ENCODE measurements at places on chromosomes 2 and 18. TPM values are rescaled to one million over a fixed set of nuclear protein-coding genes. Genes with fewer than 3 reads are reported as not detected.

- no peak for DNase-seq
Measured at GRCh38 chr18:78999939-79000338, 20.3 kb downstream of the SALL3 start.

RBFA gene
- total RNA-seq, result 22.9 TPM

DNA sequence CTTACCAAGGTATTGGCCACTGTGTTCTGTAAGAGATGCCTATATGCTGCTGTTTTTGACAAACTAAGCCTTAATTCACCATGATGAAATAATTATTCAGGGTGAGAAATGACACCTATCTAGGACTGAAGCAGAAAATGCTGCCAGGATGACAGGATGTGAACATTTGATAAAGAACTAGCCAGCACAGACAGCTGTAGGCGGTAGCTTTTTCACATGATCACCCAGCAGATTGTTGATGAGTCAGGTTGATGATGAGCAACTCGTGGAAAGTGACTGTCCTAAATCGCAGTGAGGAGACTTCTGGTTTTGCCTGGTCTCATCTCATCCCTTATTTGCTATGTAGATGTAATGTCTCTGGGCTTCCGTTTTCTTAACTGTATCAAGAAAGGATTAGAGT lies 144.1 kb downstream of the PRPF40A start:
- peak; percentile 48 for DNase-seq

DSG1 gene
- not detected for total RNA-seq

DNA sequence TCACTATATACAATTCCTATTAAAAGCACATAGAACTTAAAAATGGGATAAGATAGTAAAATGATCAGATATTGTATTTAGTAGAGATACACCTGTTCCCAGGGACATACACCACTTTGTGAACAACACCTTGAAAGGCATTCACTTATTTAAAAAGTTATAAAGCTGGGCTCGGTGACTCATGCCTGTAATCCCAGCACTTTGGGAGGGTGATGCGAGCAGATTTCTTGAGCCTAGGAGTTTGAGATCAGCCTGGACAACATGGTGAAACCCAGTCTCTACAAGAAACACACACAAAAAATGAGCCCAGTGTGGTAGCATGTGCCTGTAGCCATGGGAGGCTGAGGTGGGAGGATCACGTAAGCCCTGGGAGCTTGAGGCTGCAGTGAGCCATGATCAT lies 90.9 kb downstream of the RAPGEF4 start:
- DNase-seq, result no peak

DNA sequence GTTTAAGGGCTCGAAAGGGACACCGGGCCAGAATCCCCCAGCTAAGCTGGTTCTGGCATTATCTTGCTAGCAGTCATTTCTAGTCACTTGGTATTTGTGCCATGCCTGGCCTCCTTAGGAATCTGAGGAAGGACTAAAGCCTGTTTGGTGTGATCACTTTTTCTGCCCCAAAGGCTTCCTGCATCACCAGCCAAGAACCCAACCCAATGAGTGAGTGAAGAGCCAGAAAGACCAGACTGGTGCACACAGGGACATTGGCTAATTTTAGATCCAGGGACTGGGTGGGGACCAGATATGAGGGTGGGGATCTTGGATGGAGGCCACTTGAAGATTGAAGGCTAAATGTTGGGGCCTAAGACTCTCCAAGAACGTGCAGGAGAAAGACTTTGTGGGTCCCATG lies 411.9 kb upstream of the TNP1 start:
- DNase-seq, result no peak

- DNase-seq, result no peak
Measured at GRCh38 chr18:45290364-45290763, 324.9 kb upstream of the SLC14A2 start.

ACKR3 gene
- 0.17 TPM for total RNA-seq

SNORC gene
- total RNA-seq, result 0.83 TPM

- peak; percentile 41 for DNase-seq
Measured at GRCh38 chr2:163465440-163465839, 270.4 kb downstream of the FIGN start.

SULT1C2 gene
- 0.26 TPM for total RNA-seq

GRCh38 chr2:223042704-223043118 lies 9.3 kb upstream of the KCNE4 start:
- peak; percentile 55 for DNase-seq

DNA sequence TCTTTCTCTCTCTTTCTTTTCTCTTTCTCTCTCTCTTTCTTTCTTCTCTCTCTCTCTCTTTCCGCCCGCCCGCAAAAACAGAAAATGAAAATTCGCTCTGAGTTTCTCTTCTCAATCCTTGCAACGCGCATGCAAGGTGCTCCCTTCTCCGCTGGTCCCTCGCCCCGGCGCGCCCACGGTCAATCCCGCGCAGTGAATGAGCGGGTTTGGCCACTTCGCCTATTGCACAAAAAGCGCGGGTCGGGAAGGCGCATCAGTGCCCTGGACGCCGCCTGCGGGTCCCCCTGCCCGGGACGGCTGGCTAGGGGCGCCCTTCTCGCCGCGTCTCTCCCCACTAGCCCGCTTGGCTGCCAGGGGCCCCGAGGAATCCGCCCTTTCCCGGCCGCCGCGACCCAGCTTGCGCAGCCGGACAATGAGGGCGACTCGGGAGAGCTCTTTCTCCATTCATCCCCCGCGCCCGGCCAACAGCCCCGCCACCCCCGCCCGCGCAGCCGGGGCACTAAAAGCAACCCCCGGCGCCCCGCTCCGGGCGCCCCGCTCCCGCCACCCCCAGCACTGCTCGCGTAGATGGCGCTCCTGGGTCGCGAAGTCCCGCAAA lies 706 bp downstream of the LAMA1 start:
- DNase-seq, result peak; percentile 9

DNA sequence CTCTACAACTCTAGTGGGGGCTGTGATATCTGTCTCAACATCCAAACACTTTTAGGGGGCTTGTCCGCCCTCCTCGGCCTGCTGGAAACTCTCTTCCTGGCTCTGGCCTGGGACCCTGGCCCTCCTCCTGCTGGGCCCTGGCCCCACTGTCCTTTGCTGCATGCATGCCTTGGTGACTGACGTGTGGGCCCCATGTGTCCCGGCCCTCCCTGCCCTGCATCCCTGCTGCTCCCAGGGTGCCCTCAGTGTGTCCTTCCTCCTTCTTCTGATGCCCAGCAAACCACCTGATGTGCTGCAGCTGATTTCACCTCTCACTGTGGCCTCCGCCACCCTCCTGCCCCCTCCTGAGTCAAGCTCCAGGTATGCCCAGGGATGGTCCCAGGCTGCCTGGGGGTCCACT lies 101.7 kb downstream of the SEPTIN10 start:
- no peak for DNase-seq

GRCh38 chr2:200467806-200468681 lies 41.8 kb downstream of the KCTD18 start:
- no peak for DNase-seq

- no peak for DNase-seq
Measured at GRCh38 chr2:217638031-217638430, 364.8 kb downstream of the TNS1 start.

VSNL1 gene
- total RNA-seq, result 1.2 TPM

DNA sequence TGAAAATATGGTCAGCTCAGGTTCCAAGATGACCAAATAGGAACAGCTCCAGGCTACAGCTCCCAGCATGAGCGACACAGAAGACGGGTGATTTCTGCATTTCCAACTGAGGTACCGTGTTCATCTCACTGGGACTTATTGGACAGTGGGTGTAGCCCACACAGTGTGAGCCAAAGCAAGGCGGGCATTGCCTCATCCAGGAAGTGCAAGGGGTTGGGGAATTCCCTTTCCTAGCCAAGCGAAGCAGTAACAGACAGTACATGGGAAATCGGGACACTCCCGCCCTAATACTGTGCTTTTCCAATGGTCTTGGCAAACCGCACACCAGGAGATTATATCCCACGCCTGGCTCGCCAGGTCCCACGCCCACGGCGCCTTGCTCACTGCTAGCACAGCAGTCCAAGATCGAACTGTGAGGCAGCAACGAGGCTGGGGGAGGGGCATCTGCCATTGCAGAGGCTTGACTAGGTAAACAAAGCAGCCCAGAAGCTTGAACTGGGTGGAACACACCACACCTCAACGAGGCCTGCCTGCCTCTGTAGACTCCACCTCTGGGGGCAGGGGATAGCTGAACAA lies 57.5 kb downstream of the WDPCP start:
- DNase-seq, result no peak

GRCh38 chr2:58635801-58636375 lies 394.8 kb upstream of the FANCL start:
- DNase-seq, result no peak

DNA sequence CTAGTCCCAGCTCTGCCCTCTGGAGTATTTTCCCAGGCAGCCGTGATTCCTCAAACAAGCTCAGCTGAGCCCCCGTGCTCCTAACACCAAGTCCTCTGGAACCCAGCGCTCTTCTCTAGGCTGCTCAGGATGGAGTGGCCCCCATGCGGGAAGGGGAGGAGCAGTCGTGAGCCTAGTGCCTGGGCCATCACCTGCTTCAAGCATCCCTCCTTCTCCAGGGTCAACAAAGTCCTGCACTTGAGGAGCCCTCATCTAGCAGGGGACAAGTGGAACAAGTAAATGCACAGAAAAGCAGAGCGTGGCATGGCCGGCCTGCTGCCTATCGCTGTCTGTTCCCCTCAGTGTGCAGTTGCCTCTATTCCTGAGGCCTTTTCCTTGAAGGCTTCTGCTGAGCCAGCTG lies 168.6 kb downstream of the INHBB start:
- DNase-seq, result no peak

GRCh38 chr2:9809448-9810088 lies 33.7 kb upstream of the TAF1B start:
- DNase-seq, result no peak

- no peak for DNase-seq
Measured at GRCh38 chr2:44799754-44800153, 141.7 kb upstream of the SIX3 start.

DNA sequence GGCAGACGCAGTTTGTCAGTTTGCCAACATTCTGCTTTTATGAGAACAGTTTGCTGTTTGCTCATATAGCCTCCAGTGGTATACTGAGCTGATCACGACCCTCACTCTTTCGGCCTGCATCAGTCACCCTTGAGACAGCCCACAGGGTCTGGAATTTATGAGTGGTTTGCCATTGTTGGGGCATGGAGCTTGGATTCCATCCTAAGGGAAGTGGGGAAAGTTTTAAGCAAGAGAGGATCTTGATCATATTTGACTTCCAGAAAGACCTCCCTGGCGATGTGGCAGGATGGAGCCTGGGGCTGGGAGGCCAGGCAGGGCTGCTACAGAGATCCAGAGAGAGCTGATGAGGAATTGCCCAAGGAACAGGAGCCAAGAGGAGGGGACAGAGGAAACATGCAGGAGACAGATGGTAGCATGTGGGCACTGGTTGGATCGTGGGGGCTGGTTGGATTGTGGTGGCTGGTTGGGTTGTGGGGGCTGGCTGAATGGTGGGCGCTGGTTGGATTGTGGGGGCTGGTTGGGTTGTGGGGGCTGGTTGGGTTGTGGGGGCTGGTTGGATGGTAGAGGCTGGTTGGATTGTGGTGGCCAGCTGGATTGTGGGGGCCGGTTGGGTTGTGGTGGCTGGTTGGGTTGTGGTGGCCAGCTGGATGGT lies 27.3 kb upstream of the GPR17 start:
- no peak for DNase-seq

DNA sequence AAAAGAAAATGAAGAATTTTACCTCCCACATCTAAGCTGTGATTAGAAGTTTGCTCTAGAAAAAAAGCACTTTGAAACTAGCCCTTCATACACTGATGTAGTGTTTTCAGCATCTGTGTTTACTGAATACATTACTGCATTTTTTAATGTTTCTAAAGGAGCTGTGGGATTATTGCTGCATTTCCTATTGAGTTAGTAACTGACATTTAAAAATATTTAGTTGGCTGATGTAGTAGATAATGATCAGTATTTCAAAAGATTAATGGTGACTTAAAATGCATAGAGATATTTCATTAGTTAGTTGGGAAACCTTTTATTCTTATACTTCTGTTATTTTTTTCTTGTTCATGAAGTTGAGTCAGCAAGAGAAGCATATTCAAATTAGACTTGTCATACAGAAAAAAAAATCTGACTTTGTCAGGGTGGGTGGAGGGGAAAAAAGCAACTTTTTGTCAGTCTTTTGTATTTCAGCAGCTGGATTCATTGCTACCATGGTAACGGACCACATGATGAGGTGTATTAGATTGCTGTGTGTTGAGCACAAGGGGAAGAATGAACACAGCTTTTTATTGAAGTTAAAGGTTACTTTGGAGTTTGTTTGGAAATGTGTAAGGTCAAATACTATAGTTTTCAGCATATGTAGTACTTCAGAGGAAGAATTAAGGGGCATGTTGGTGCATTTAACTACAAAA lies at the start of gene DTNA:
Gene DTNA, plus strand, starts transcription at position 549 of the 692 bp plus-strand sequence. CDS start 45,679 bp downstream, outside the sequence.
- peak; percentile 97 for DNase-seq

DNA sequence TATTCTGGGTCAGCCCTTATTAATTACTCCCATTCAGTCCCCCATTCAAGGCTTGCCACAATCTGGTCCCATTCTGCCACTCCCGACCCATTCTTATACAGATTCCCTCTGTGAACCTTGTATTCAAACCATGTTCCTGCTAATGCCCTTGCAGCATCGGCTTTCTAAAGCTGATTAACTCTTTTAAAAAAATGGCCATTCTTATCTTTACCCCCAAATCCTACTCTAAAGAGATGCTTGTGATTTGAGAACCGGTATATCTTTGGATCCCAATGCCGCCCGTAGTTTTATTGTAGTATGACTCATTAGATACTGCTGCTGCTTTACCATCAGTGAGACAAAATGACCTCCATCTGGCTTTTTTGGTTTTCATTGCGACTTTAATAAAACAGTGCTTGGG lies 72.2 kb downstream of the XRCC5 start:
- no peak for DNase-seq

- peak; percentile 87 for DNase-seq
Measured at GRCh38 chr2:86035883-86036668, 69.6 kb downstream of the POLR1A start.

- no peak for DNase-seq
Measured at GRCh38 chr18:5944448-5944847, 49.1 kb upstream of the TMEM200C start.

DNA sequence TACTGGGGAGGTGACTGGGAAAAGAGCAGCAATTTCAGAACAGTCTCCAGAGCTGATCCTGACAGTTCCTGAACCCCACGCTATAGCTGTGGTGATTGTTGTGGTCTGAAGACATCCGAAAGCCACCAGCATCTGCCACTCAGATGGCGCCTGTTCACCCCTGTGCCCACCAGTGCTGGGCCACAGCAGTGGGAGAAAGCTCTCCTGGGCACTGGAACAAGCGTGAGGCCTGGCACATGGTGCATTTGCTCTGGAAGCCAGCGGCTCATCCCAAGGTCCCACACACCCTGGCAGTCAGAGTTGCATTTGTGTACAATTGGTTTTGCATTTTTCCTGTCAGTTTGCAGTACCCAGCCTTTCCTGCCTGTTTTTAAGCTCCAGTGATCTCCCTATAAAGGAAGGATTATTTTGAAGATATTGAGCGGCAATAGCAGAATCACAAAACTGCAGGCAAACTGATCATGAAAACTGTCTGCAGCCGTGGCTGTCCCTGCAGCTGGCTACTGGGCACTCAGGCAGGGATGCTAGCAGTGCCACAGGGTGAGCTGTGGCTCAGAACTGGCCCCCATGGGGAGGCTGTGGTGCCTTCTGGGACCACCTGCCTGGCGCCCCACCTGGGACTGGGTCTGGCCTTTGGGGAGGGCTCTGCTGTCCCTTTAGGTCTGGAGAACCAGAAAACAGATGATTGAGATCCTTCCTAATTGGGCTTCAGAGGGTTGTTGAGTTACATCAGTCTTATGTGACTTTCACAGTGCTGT lies 30.1 kb downstream of the IMPA2 start:
- no peak for DNase-seq

RAB31 gene
- total RNA-seq, result 29.6 TPM

FSHR gene
- not detected for total RNA-seq

Data from fibroblast of lung (primary cell).